ENCODE measurements at places on chromosomes 3 and 15.

- no peak for DNase-seq
Observed at GRCh38 chr15:59792359-59792758, 103.2 kb upstream of the BNIP2 start.

GRCh38 chr3:8712045-8712907 is 21.3 kb upstream of the CAV3 start:
- peak; percentile 68 for DNase-seq

- no peak for DNase-seq
Observed at GRCh38 chr3:30614373-30614772, 8.0 kb downstream of the TGFBR2 start.

DNA sequence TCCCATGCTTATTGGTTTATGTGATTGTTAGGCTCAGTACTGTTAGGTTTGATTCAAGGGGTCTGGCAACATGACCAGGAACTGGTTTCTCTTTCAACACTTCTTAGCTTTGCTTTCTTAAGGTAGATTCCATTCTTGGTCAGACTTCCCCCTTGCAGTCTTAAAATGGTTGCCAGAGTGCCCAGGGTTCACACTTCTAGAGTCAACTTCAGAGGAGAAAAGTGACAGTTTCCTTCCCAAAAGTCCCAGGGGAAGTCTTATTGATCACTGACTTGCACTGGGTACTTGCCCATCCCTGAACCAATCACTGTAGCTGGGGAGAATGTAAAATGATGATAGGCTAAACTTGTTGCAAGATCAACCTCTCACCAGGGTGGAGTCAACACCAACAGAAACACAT is 14.1 kb downstream of the MGLL start:
- DNase-seq, result no peak

DNA sequence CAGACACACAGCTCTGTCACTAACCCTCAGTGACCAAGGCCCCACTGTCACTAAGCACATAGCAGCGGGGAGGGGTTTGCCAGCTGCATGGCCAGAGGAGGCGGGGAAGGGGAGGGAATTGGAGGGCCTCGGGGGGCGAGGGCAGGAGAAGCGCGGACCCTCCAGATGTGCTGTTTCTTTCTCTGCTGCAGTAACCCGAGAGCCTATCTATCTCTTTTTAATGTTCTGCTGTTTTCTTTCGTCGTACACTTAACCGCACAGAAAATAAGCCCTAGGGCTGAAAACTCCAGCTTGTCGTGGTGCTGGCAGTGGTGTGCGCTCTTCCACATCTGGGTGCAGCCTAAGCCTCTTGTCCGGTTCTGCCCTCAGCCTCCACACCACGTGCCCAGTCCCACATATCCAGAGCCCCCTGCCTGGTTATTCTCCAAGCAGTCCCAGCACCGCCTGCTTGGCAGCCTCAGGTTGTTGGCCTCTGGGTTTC is 51.1 kb downstream of the BDH1 start:
- no peak for DNase-seq

- DNase-seq, result no peak
Observed at GRCh38 chr3:113158171-113158570, 53.2 kb upstream of the BOC start.

DNA sequence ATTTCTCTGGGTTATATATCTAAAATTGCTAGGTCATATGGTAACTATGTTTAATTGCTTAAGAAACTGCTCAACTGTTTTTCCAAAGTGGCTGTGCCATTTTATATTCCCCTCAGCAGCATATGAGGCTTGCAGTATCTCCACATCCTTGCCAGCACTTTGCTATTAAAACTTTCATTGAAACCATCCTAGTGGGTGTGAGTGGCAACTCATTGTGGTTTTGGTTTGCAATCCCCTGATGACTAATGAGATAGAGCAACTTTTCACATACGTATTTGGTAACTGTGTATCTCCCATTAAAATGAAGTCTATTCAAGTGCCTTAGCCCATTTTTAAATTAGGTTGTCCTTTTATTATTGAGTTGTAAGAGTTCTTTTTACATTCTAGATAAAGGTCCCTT is 17.3 kb downstream of the KPNA1 start:
- no peak for DNase-seq

- no peak for DNase-seq
Observed at GRCh38 chr3:72008226-72008996, 223.5 kb upstream of the PROK2 start.

GRCh38 chr3:4759689-4760312 is 219.4 kb upstream of the BHLHE40 start:
- DNase-seq, result no peak

DNA sequence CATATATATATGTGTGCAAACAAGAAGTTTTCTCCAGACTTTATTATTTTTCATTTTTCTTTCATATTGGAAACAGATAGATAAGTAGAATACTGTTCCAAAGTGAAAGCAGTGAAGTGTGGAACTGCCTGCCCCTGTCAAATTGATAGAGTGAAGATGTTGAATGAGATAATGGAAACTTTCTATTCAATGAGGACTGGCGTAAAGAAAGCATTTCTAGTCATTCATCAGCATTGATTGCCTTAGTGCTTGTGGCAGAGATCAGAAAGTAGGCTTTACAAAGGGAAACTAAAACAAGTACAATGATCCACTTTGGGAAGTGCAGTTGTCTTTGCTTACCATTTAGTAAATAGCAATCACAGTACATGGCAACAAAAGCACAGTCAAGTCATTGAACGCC is 300.0 kb downstream of the CADM2 start:
- no peak for DNase-seq

DNA sequence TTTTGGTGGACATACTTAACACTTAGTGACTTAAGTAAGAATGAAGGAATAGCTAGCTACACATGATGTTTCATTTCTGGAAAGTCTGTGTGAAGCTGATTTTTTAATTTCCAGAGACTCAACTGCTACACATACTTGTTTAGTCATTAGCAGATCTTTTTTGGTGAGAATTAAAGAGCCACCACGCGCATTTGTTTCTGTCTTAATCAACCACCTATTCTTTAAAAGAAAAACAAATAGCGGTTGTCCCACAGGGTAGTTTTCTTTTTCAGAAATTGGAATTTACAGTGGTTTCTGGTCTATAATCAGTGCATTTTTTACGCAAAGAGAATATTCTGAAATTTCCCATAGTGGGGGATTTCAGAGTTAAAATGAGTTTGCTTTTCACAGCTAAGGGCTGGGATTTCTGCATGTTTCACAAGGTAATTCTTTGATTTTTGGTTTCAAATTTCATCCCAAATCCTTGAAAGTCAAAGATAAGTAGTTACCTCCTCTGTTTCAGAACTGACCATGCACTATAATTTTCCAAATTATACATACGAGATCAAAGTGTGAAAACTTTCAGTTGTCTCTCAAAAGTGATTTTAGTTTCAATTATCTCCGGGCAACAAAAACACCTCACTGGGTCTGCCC is 631.0 kb upstream of the GRM7 start:
- no peak for DNase-seq

DNA sequence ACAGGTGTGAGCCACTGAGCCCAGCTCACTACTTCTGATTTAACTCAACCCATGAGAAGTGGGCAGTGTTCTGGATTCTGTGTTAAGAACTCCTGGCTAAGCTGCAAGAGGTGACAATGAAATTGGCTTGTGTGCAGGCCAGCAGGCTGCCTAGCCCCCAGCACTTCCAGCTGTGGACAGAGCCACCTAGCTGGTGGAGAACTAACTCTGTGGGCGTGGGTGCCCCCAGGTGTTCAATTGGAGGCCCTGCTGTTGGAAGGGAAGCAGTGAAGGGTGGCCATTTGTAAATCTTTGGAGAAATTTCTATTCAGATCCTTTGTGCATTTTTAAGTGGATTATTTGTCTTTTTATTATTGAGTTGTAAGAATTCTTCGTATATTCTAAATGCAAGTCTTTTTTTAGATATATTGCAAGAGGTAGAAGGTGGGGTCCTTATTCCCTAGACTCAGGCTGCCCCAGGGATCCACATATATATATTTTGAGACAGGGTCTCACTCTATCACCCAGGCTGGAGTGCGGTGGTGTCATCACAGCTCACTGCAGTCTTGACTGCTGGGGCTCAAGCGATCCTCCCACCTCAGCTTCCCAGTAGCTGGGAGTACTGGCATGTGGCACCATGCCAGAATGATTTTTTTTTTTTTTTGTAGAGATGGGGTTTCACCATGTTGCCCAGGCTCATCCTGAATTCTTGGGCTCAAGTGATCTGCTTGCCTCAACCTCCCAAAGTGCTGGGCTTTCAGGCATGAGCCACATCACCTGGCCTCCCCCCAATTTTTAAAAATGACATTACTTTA is 7.2 kb upstream of the SCAMP5 start:
- peak; percentile 66 for DNase-seq

DNA sequence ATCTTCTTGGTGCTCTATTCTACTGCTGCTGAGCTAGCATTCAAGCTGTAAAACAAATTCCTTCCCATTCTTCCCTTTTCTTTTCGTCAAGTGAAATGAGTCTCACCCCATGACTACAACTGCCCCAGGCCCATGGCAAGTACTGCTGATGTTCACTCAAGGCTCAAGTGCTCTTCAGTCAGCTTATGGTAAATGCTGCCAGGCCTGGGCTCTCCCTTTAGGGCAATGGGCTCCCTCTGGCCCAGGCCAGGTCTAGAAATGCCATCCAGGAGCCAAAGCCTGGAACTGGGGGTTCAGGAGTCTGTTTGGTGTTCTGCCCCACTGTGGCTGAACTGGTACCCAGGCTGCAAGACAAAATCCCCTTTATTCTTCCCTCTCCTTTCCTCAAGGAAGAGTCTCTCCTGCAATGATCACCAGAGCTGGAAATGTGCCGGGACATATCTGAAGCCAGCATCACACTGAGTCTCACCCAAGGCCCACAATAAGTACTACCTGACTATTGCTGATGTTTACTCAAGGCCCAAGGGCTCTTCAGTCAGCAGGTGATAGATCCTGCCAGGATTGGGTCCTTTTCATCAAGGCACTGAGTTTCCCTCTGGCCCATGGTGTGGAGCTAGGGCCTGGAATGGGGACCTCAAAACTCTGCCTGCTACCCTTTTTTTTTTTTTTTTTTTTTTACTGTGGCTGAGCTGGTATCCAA is 205.0 kb upstream of the STAC start:
- no peak for DNase-seq

DNA sequence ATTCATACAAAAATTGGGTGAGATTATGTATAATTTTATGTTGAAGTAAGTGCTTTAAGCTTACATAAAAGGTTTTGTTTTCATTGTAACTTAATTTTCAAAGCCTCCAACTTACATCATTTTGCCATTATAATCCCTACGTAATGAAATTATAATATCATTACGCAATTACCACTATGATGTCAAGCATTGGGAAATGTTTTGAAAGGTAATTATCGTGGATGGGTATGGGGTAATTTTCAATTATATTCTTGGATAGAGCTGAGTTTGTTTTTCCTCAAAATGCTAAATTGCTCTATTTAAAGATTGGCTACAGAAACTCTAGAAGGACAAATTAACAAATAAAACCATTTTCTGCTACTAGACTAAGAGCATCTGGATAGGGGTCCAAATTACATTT is 80.2 kb upstream of the FAM3D start:
- no peak for DNase-seq

GRCh38 chr15:40108061-40108854 is 421 bp downstream of the BMF start:
- no peak for DNase-seq

GRCh38 chr3:66302288-66302687 is 81.5 kb downstream of the SLC25A26 start:
- DNase-seq, result peak; percentile 3

- no peak for DNase-seq
Observed at GRCh38 chr3:32414522-32415202, 23.0 kb downstream of the CMTM7 start.

GRCh38 chr3:17802950-17803349 is 60.5 kb upstream of the TBC1D5 start:
- no peak for DNase-seq

- DNase-seq, result no peak
Observed at GRCh38 chr3:195246581-195246995, 24.4 kb downstream of the XXYLT1 start.

GRCh38 chr3:195150181-195151118 is 120.5 kb downstream of the XXYLT1 start:
- peak; percentile 47 for DNase-seq

GRCh38 chr3:10421996-10422395 is 83.4 kb downstream of the ATP2B2 start:
- no peak for DNase-seq

DNA sequence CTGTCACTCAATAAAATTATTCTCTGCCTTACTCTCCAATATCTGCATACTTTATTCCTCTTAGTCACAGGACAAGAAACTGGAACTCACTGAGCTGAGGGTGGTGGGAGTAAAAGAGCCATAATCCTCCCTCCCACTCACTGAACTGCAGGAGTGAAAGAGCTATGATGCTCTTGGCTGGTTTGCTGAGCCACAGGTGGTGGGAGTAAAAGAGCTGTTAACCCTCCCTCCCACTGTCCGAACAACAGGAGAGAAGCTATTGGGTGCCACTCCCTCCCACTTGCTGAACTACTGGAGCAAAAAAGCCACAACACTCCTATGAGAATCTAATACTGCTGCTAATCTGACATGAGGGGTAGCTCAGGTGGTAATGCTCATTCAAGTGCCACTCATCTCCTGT is 391.0 kb downstream of the NSUN3 start:
- no peak for DNase-seq

DNA sequence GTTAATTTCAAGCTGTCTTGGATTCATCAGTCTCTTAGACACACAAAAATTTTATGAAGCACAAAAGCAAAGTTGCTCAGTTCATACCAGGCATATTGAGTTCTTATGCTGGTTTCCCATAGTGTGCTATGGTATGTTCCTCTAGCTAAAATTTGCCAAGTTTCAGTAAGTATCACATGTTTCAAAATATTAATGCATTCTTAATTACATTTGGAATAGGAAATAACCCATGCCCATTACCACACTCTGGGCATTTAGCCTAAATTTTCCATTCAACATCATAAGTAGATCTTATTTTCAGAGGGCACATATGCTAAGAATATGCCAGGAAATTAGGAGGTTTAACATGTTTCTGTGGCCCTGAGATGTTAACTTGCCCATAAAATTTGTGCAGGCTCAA is 289.9 kb downstream of the SHOX2 start:
- DNase-seq, result no peak

GRCh38 chr3:14431917-14432834 is 29.8 kb downstream of the SLC6A6 start:
- DNase-seq, result peak; percentile 96

- no peak for DNase-seq
Observed at GRCh38 chr3:166283840-166284239, 446.6 kb upstream of the BCHE start.
